H7 (cell line): ENCODE measurements at places on chromosomes 6 and 20.
A peak's percentile ranks its signal among the peaks of the same experiment; 100 is the strongest.

DNA sequence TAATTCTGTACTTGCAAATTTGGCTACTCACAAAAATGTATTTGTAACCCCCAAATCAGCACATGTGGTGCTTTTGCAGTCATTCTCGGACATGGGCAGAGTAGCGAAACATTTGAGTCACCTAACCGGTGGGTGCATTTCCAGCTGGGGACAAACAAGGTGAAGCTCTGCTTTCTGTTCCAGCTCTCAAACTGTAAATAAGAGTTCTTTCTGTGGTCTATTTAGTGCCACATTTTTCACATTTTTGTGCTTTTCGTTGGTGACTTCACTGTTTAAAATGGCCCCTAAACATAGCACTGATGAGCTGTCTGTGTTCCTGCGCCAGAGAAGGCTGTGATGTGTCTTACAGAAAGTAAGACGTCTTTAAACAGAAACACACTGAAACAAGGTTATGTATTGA lies 244.5 kb downstream of the CDC5L start:
- no peak for DNase-seq

GRCh38 chr20:56376331-56376730 lies 15.7 kb downstream of the AURKA start:
- DNase-seq = no peak

GRCh38 chr20:51128198-51128597 lies 105.3 kb upstream of the KCNG1 start:
- DNase-seq = no peak

GRCh38 chr6:145241039-145241438 lies 494.3 kb downstream of the EPM2A start:
- DNase-seq = no peak

GRCh38 chr6:168681748-168682147 lies 240.8 kb downstream of the SMOC2 start:
- DNase-seq = no peak

DNA sequence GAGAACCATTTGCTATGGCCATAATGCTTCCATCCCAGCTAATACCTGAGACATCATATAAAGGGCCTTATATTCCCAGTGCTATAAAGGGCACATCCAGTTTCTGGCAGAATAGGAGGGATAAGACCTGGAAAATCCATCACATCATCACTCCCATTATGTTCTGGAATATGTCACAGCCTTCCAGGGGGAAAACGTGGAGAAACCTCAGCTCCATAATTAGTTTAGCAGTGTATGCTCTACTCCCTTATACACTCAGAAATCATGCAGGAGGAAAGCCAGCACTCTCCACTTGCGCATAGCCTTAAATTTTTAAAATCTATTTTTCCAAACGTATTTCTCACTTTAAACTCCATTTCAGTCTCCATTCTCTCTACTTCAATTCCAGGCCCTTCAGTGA lies 140.9 kb downstream of the ADGB start:
- DNase-seq = no peak

DNA sequence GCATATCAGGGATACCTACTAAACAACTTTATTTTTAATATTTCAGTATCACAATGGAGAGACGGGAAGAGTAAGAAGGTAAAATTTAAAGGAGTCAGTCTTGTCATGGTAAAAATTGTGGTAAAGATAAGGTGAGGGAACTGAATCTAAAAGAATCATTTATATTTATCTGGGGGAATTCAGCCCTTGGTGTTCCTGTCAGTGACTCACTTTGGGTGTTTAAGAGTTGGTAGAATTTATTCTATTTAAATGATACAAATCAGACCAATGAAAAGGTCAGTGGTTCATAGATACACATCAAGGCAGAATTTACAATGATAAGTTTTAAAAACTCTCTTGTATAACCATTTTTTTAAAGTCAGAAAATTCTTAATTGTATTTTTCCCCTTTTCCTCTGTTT lies 164.4 kb downstream of the CDKAL1 start:
- DNase-seq = no peak

- no peak for DNase-seq
These were observed 275.3 kb downstream of the ALDH8A1 start for GRCh38 chr6:134674562-134674961.

- no peak for DNase-seq
These were observed 75.1 kb upstream of the ATXN1 start for GRCh38 chr6:16836144-16836981.

- no peak for DNase-seq
These were observed 122.3 kb downstream of the BANF2 start for GRCh38 chr20:17822039-17822438.

- DNase-seq = no peak
These were observed 60.5 kb downstream of the ZMYND8 start for GRCh38 chr20:47295921-47296426.

GRCh38 chr20:38152175-38152620 lies 12.9 kb downstream of the TGM2 start:
- no peak for DNase-seq

GRCh38 chr6:106473812-106474211 lies 113.3 kb downstream of the CRYBG1 start:
- DNase-seq = no peak

GRCh38 chr6:106967936-106968555 lies 6.5 kb downstream of the CD24 start:
- no peak for DNase-seq

- peak; percentile 24 for DNase-seq
These were observed 77.9 kb downstream of the TNFAIP3 start for GRCh38 chr6:137944793-137945498.

DNA sequence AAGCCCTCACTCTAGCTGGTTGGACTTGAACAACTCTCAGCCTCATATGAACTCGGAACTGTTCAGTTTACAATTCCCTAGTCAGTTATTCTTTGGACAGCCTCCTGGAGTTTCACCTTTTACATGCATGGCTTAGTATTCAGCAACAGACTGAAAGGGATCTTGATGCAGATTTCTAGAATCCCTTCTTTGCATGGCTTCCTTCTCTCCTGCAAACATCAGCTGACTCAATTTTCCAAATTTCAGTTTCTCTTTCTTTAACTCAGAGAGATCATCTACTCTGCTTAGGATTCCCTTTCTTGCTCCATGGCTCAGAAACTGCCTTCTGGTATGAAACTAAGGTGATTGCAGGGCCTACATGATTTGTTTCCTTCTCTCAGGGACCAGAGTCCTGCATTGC lies 99.6 kb downstream of the CEP57L1 start:
- DNase-seq = no peak

DNA sequence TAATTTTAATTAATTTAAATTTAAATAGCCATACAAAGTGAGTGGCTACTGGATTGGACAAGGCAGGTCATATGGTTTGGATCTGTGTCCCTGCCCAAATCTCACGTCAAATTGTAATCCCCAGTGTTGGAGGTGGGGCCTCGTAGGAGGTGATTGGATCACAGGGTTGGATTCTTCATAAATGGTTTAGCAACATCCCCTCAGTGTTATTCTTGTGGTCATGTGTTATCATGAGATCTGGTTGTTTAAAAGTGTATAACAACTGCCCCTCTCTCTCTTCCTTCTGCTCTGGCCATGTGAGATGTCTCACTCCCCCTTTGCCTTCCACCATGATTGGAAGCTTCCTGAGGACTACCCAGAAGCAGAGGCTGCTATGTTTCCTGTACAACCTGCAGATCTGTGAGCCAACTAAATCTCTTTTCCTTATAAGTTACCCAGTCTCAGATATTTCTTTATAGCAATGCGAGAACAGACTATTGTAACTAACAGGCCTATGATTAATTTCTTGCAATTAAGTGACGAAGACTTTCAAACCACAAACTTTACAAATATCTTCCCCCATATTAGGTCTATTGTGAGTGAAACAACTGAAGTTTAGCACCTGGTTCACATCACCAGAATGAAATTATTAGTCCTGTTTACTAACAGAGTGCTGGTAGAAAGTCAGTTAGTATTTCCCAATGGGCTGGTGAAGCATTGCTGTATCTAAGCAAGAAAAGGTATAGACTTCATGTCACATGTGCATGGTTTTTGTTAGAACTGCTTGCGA lies 60.0 kb upstream of the TNFAIP3 start:
- no peak for DNase-seq

DNA sequence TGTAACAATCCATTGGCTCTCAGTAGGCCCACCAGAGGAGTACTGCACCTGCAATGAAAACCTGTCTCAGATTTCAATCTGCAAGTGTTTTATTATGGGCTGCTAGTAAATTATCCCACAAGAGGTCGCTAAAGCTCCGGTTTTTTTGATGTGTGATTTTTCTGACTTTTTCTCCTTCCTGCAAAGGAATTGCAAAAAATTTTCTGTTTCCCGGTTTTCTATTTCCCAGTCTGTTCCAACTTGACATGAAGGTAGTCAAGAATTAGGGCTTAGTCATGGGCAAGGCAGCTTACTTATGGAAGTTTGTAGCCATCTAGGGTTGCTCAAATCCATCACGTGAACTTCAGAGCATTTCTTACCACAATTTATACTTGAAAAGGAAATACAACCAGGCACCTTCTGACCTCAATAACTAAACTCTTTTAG lies 38.5 kb upstream of the AHI1 start:
- peak; percentile 38 for DNase-seq

DNA sequence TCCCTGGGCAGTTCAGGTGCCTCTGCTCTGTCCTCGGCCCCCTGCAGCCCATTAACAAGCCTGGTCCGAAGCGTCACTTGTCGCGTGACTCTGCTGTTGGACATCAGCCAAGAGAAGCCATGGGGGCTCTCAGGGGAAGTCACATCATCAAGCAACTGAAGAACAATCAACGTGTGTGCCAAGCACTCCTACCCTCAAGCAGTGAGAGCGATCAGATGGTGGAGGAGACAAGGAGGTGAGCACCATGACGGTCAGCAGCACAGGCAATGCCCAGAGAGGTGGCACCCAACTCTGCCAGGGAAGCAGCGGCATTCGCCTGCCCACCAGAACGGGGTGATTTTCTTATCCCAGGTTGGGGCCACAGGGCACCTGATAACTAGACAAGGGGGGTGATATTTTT lies 132.7 kb downstream of the AGPAT4 start:
- peak; percentile 17 for DNase-seq

GRCh38 chr6:108473197-108473596 lies 87.5 kb upstream of the FOXO3 start:
- DNase-seq = no peak
